ENCODE measurements at places on chromosomes 1 and 21.

DNA sequence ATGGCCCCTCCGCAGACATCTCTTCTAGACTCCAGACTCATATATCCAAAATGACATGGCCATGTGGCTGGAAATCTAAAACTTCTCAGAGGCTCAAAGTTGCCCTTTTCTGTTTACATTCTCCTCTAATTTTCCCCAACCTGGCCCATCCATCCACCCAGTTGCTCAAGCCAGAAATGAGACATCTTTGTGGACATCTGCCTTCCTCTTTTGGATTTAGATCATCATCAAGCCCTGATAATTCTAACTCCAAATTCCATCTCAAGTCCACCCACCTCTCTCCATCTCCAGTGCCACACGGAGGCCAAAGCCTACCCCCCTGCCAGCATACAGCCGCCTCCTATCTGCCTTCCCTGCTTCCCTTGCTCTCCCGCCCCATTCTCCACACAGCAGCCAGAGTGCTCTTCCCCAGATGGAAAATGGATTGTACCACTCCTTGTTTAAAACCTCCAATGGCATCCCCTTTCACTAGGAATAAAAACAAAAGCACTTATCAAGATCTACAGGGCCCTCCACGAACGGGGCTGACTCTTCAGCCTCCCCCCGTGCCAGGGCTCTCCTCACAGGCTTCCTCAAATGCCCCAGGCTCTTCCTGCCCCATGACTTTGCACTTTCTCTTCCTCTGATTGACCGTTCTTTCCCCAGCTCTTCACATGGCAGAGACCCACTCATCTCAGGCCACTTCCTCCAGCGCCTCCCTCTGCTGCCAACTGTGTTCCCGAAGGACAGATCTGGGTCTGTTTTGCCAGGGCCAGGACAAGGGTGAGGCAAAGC, 40.1 kb downstream of the SYT6 start:
- DNase-seq = no peak

DNA sequence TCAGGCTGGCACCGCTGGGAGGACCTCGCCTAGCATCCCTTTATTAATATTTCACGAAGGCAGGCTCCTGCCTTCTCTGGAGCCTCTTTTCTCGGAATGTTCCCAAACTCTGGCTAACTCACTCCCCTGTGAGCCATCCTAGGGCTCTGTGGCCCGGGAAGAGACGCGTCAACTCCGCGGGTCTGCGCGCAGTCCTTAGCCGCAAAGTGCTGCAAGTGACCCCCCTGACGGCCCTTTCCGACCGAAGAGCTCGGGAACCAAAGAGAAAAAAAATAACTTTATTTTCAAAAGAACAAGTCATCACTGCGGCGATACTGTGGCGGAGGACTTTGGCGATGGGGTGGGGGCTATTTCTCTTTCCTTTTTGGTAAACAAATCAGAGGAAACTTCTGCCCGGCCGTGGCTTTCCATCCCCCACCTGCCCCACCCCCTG, 14.6 kb downstream of the NR5A2 start:
- DNase-seq = no peak

DNA sequence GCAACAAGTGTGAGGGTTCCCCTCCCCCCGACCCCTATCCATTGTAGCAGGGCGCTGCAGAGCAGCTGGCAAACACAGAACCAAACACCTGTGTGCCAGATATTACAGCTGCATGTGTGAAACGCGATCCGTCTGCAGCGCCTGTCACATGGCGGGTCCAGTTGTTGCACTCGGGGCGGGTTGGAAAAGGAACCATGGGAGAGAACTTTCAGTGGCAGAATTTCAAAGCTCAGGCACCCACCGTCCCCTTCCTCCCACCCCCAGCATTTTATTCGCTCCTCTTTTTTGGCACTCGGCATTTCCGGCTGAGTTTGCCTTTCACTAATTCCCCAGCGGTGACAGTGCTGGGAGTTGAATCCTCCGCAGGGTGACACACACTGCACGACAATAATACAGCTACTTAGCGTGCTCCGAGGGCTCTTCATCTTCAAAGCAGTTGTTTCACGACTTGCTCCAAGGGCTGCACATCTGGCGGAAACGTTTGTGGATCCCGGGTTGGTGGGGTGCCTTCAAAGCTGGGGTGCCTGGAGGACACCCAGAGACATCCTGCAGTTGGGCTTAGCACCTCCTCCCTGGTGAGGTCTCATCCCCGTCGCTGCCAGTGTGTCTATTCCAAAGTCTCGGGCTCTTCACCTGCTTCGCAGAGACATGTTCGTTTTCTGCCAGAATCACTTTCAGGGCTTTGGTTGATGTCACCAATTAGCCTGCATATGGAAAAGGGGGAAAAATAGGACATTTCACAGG, 180.7 kb downstream of the ZBTB18 start:
- DNase-seq = no peak

DNA sequence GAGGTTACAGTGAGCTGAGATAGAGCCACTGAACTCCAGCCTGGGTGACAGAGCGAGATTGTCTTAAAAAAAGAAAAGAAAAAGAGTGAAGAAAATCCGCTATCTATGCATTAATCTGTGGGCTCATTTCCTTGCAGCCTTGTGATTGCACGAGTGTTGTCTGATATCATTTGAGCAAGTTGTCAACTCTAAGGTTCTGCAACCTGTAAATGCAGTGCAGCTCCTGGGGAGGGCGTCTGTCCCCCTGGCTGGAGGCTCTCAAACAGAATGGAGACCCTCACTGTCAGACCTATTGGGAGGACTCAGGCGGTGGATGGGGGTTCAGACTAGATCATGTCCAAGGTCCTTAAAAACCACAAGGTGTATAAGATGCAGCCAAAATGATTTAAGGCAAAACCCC, 6.2 kb downstream of the CORT start:
- no peak for DNase-seq

- DNase-seq = no peak
Measured at GRCh38 chr21:17575076-17575475, 37.6 kb downstream of the BTG3 start.

- DNase-seq = no peak
Measured at GRCh38 chr1:19688041-19688842, 23.6 kb downstream of the HTR6 start.

- DNase-seq = no peak
Measured at GRCh38 chr1:168529518-168529917, 14.3 kb downstream of the XCL2 start.

GRCh38 chr21:38488640-38489270, 9.5 kb downstream of the ERG start:
- DNase-seq = no peak

GRCh38 chr1:226957714-226958113, 17.6 kb downstream of the COQ8A start:
- no peak for DNase-seq

All from HTR-8/SVneo (cell line).